Heart right ventricle (tissue), 16 donors: ENCODE measurements at places on chromosomes 7 and 10. TPM values are rescaled to one million over a fixed set of nuclear protein-coding genes. Genes with fewer than 3 reads are reported as not detected.

- no peak for DNase-seq
- no peaks in the 10 kb centered on the region for H3K27me3 ChIP-seq
- H3K27ac ChIP-seq: no peak overlapping the region
- no peaks in the 10 kb centered on the region for H3K36me3 ChIP-seq
- H3K4me3 ChIP-seq: no peak overlapping the region
These were observed 4.2 kb downstream of the PCOLCE start for GRCh38 chr7:100606313-100606712.

AGR2 gene
- total RNA-seq: not detected

FAM25G gene
- not detected for total RNA-seq

PNLIPRP1 gene
- total RNA-seq: not detected

WDR91 gene
- total RNA-seq: 7.1 TPM

GRCh38 chr7:81457852-81458522 is 311.9 kb downstream of the HGF start:
- no peaks in the 10 kb centered on the region for H3K36me3 ChIP-seq
- H3K4me3 ChIP-seq: no peak overlapping the region
- no peaks in the 10 kb centered on the region for H3K4me1 ChIP-seq
- no peak overlapping the region for H3K27ac ChIP-seq
- H3K27me3 ChIP-seq: no peaks in the 10 kb centered on the region

GRCh38 chr10:104349623-104350126 is 4.0 kb upstream of the CFAP58 start:
- peak; percentile 26 for DNase-seq
- peak overlapping the region; percentile 59 for H3K27ac ChIP-seq
- H3K4me1 ChIP-seq: peaks cover 23% of the 10 kb centered on the region
- no peak overlapping the region for H3K4me3 ChIP-seq

GRCh38 chr10:112352044-112352443 is 21.9 kb upstream of the ACSL5 start:
- H3K4me1 ChIP-seq: no peaks in the 10 kb centered on the region
- H3K27me3 ChIP-seq: no peaks in the 10 kb centered on the region
- no peak overlapping the region for H3K27ac ChIP-seq
- H3K36me3 ChIP-seq: no peaks in the 10 kb centered on the region

DNA sequence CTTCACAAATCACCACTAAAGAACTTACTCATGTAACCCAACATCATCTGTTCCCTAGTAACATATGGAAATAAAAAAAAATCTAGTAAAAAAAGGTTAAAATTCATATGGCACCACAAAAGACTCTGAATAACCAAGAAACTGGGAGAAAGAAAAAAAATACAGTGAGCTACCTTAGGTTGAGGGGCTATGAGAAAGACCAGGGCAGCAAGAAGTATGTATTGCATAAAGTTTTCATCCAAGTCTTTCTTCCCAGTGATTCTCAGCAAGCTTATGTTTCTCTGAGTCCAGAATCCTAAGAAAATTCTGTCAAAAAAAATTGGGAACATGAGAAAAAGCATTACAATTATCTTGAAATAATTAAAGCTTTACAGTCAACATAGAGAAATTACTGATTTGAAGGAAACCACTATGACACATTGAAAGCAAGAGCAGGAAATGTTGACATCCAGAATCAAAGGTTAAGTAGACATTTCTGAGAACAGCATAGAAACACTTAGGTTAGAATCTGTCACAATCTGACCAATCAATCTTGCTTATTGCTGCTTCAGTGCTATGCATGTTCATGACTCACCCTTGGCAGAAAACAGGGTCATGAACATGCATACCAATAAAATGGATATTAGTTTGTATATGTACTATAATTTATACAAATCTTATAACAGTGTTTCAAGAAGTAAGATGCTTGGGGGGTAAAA is 494.0 kb upstream of the POT1 start:
- H3K4me3 ChIP-seq: no peak overlapping the region
- no peaks in the 10 kb centered on the region for H3K27me3 ChIP-seq
- no peaks in the 10 kb centered on the region for H3K36me3 ChIP-seq

DNA sequence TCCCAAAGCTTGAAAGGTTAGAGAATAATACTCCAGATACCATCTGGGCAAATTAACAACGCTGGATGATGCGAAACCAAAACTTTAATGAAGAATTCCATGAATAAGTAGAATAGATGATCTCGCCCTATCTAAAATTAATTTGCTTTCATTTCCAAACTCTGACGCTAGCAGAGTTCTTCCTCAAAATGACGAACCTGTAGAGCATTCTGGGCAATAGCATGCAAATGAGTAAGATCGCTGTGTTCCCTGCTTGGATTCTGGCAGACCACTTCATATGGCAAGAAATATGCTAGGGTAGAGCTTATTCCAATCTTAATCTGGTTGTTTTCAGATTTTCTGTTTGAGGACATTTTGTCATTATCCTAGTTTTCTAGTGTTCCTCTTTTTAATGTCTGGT is 36.1 kb upstream of the SMNDC1 start:
- H3K4me3 ChIP-seq: no peak overlapping the region
- DNase-seq: no peak
- H3K27ac ChIP-seq: no peak overlapping the region
- H3K36me3 ChIP-seq: no peaks in the 10 kb centered on the region
- no peaks in the 10 kb centered on the region for H3K4me1 ChIP-seq
